ENCODE measurements at places on chromosomes 5 and 9.

- DNase-seq, result no peak
Measured at GRCh38 chr9:131640438-131641137, 95.3 kb downstream of the PRRT1B start.

DNA sequence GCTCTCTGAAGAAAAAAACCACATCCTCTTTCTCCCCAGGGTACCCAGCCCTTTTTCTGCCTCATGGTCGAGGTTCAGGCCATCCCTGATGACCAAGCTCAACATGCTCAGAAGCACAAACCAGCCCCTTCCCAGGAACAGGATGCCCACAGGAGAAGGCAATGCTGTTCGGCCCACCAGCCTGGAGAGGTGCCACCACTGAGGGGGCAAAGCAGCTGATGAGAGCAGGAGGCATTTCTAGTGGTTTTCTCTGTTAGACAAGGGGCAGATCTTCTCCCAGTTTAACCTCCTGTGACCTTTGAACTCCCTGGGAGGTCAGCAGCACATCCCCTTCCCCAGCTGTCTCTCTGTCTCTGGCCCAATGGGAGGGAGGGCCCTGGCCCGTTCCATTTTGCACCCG lies 73.0 kb downstream of the PAX5 start:
- DNase-seq, result no peak

DNA sequence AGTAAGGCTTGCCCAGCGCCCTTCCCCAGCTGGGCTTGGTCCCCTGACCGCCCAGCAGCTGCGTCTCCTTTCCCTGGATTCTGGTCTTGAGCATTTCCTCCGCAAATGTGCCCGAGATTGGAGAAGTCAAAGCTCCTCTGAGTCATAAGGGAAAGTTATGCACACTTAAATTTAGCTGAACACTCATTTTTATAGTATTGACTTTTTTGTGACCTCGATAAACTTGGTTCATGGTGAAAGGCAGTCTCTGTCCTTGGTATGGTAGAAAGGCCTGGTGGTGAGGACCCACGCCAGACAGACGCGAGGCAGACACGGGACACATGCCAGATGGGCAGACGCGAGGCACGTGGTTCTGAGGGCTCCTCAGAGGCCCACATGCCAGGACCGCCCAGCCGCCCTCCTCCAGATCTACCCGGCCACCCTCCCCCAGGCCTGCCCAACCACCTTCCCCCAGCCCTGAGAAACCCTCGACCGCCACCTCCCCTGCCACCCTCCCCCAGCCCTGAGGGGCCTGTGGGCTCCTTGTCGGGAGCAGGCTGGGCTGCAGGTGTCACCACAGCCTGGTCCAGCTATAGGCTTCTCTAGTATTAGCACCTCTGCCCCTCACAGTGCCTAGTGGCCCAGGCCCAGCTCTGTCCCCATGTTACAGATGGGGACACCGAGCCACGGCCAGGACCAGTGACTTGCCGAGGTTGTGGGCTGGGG lies 60.9 kb upstream of the CACNA1B start:
- DNase-seq, result no peak

GRCh38 chr5:160437271-160437670 lies 15.6 kb downstream of the PTTG1 start:
- no peak for DNase-seq

DNA sequence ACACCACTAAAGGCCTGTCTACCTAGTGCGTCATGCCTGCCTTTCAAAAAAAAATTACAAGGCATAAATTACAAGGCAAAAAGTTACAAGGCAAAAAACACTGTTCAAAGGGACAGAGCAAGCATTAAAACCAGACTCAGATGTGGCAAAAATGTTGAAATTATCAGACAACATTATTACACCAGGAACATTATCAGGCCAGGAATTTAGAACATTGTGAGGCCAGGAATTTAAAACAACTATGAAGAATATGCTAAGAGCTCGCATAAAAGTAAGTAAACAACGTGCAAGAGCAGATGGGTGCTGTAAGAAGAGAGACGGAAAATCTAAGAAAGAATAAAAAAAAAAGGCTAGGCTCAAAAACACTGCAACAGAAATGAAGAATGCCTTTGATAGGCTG lies 18.2 kb upstream of the MLANA start:
- DNase-seq, result no peak

- no peak for DNase-seq
Measured at GRCh38 chr9:100285080-100285479, 67.7 kb downstream of the TEX10 start.
